ENCODE measurements at places on chromosomes 7 and 10. TPM values are rescaled to one million over a fixed set of nuclear protein-coding genes. Genes with fewer than 3 reads are reported as not detected.

GRCh38 chr10:14142606-14143250 is 188.0 kb downstream of the FRMD4A start:
- H3K27me3 ChIP-seq, result no peaks in the 10 kb centered on the region
- no peak for DNase-seq
- no peak overlapping the region for H3K27ac ChIP-seq
- no peak overlapping the region for H3K4me3 ChIP-seq

DNA sequence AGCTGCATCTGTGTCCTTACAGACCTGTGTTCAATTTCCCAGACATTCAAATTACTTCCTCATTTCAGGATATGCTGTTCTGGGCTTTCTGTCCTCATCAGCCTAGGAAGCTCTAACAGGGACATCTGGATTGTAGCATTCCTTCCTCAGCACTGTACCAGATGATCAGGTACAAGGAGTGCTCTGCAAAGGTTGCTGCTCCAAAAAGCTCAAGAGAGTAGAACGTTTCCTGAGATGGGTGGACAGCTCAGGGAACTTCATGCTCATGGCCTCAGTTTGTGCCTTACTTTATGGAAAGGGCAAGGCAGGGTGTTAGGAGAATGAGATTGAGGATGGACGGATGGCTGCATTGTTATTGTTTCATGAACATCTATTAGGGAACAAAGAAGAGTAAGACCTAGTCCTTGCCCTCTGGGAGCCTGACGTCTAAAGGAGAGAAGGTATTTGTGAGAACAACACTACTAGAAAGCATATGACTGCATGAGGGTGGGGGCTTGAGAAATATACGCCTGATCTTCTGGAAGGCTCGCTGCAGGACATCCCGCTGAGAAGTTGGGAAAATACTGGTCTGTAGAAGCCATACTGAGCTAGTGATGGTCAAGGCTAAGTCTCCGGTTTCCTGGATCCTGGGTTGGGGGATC is 10.5 kb upstream of the ZNF212 start:
- no peaks in the 10 kb centered on the region for H3K27me3 ChIP-seq
- peaks cover 12% of the 10 kb centered on the region for H3K36me3 ChIP-seq
- no peaks in the 10 kb centered on the region for H3K4me1 ChIP-seq

The ANKRD1 gene
- total RNA-seq, result 2.8 TPM

DNA sequence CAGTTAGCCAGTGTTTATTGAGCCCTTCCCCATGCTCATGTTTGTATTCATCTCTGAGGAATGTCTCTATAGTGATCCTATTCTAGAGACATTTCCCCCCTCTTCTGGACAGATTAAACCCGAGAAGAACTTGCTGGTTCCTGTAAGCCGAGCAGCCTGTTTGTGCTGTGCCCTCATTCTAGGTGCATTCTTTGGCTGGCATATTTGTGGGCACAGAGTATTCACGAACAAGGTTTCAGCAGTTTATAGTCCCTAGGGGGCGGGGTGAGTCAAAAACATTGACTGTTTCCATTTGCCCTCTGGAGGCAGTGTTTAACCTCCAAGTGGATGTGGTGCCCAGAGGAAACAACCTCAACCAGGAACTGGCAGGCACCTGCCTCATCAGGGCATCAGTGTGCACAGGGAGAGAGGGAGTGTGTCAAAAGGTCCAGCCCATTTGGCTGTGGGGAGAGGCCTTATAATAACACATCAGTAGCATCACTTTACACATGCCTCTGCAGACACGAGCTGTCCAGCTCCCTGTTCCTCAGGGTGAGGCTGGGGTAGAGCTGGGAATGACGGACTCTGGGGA is 273.3 kb upstream of the LRGUK start:
- no peak for DNase-seq
- H3K36me3 ChIP-seq, result no peaks in the 10 kb centered on the region
- no peaks in the 10 kb centered on the region for H3K27me3 ChIP-seq
- H3K27ac ChIP-seq, result no peak overlapping the region

DNA sequence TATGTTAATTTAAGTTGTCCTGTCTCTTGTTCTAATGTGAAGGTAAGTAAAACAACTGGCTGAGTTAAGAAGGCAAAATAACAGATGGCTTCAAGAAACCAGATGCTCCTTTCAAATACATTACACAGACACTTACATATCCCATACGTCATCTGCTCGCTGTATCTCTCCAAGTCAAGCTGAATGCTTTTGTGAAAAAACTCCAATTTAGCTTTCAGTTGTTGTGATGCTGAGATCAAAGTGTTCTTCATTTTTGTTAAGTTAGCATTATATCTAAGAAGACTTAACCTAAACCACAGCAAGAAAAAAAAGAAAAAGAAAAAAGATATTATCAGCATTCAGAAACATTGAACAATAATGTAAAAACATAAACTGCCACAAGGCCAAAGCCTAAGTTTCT is 18.5 kb upstream of the ERLIN1 start:
- H3K27ac ChIP-seq, result no peak overlapping the region
- H3K27me3 ChIP-seq, result no peaks in the 10 kb centered on the region
- DNase-seq, result no peak
- H3K4me3 ChIP-seq, result no peak overlapping the region
- H3K36me3 ChIP-seq, result peaks cover 36% of the 10 kb centered on the region

GRCh38 chr7:136064627-136065237 is 87.6 kb upstream of the MTPN start:
- no peaks in the 10 kb centered on the region for H3K27me3 ChIP-seq
- H3K36me3 ChIP-seq, result no peaks in the 10 kb centered on the region
- no peak overlapping the region for H3K27ac ChIP-seq

DNA sequence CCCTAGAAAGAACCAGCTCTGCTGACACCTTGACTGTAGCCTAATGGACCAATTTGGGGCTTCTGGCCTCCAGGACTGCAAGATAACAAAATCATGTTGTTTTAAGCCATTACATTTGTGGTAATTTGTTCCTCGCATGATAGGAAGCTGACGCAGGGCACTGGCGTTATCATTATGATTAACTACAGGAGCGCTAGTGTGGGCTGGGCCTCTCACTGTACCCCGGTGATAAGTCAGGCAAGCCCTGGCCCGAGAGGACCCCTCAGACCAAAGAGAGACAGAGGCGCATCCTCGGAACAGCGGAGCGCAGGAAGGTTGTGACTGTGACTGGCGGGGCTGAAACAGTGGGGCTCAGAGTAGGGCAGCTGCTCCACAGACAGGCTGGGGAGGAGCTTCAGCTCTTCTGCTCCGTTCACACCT is 150.3 kb upstream of the CHST15 start:
- no peak overlapping the region for H3K27ac ChIP-seq
- no peak overlapping the region for H3K4me3 ChIP-seq

DNA sequence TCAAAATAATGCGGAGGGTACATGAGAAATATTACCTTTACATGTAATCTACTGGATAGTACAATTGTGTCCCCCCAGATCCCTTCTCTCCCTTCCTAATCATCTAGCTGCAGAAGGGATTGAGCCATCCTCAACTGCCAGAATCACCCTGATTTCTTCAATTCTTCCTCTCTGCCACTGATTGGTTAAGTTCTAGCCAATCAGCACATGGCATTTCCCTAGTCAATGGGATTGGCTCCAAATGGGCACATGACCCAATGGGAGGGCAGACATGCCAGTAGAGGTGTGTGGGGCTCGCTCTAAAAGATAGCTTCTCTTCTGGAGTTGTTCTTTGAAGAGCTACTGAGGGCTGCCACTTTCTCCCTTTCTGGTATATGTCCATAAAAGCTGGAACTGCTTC is 20.9 kb upstream of the UBE3C start:
- no peaks in the 10 kb centered on the region for H3K4me1 ChIP-seq
- H3K27me3 ChIP-seq, result no peaks in the 10 kb centered on the region
- no peak for DNase-seq
- H3K36me3 ChIP-seq, result no peaks in the 10 kb centered on the region

DNA sequence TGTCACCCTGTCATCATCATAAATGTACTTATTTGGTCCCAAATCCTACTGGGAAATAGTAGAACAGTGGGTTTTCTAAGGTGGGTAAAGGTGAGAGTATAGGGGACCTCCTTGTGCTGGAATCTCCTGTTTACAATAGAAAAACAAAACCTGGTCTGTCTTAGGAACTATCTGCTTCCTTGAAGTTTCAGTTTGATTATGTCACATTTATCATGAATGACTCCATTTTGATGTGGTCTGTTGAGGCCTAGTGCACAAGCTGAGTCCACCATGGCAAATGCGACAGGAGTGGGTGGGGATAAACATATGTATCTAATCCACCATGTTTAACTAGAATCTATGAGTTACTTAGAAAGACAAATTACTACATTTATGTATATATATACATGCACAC is 13.0 kb upstream of the REPIN1 start:
- H3K36me3 ChIP-seq, result no peaks in the 10 kb centered on the region
- no peaks in the 10 kb centered on the region for H3K27me3 ChIP-seq
- no peaks in the 10 kb centered on the region for H3K4me1 ChIP-seq
- H3K4me3 ChIP-seq, result no peak overlapping the region

DNA sequence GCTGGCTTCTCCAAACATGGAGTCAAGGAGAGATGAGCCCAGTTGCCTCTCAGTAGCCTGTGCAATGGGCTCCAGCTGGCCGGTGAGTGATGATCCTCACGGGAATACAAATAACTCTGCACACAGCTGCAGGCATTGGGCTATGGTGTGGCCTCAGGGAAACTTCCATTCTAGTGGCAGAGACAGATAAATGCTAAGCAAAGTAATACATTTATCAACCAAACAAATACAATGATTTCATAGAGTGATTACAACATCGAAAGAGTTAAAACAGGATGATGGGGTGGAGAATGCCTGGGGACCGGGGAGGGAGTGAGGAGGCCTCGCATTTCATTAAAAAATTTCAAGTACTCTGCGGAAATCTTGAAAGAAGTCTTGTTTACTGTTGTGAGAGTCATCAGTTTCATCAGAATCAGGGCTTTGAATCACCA is 15.0 kb upstream of the AKR1B1 start:
- no peaks in the 10 kb centered on the region for H3K4me1 ChIP-seq
- H3K4me3 ChIP-seq, result no peak overlapping the region
- no peaks in the 10 kb centered on the region for H3K27me3 ChIP-seq
- H3K27ac ChIP-seq, result no peak overlapping the region
- DNase-seq, result no peak

DNA sequence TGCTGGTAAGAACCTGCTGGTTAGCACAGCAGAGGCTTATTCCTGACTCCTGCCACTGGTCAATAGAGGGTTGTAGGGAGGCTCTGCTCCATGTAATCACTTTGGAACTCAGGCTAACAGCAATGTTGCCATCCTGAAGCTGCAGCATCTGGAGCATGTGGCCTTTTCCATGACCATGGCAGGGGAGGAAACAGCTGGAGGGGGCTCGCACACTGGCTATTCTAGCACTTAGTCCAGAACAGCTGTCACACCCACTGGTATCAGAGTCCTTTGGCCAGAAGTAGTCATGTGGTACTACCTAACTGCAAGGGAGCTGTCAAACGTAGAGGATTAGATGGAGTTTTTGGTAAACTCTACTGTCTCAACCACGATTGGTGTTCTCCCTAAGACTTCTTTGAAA is 450.0 kb downstream of the RPS24 start:
- no peak overlapping the region for H3K4me3 ChIP-seq
- no peaks in the 10 kb centered on the region for H3K4me1 ChIP-seq
- no peak for DNase-seq
- H3K27ac ChIP-seq, result no peak overlapping the region
- no peaks in the 10 kb centered on the region for H3K36me3 ChIP-seq

- DNase-seq, result no peak
- no peaks in the 10 kb centered on the region for H3K4me1 ChIP-seq
- no peak overlapping the region for H3K4me3 ChIP-seq
- H3K27me3 ChIP-seq, result no peaks in the 10 kb centered on the region
- H3K27ac ChIP-seq, result no peak overlapping the region
Measured at GRCh38 chr10:7306147-7306546, 104.7 kb downstream of the SFMBT2 start.

DNA sequence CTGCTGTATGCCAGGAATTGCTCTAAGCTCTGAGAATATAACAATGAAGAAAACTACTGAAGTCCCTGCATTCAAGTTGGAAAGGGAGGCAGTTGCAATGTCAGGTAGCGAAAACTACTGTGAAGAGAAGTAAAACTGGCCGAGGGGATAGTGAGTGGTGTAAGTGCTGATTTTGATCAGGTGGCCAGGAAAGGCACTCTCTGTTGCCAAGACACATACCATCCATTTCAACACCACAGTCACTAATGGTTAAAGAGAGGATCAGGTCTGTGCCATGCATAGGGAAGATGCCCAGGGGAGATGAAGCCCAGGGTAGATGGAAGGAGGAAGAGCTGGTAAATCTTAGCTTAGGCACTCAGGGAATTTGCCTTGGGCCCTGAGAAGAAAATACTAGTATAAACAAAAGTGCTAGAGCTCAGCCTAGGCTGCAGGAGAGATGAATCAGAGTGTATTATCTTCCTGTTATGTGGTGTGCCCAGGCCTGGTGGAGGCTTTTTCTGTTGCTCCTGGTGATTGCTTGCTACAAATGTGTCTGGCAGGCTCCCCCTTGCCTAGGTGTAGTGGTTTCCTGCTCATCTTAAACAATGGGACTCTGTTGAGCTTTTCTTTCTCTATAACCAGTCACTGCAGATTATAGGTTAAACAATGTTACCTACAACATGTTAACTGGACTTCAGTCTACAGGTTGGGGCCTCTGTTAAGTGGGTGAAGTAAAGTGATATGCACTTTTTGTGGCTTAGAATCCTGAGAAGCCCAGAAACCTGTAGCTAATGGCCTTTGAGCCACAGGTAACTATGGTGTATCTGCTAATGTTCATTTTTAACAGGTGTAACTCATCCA is 125.5 kb downstream of the LRRC4 start:
- DNase-seq, result no peak
- no peaks in the 10 kb centered on the region for H3K27me3 ChIP-seq
- H3K4me1 ChIP-seq, result no peaks in the 10 kb centered on the region

GRCh38 chr10:13840036-13840435 is 253.3 kb downstream of the PRPF18 start:
- no peak overlapping the region for H3K4me3 ChIP-seq
- H3K27ac ChIP-seq, result peak overlapping the region; percentile 63
- H3K4me1 ChIP-seq, result peaks cover 69% of the 10 kb centered on the region
- no peaks in the 10 kb centered on the region for H3K27me3 ChIP-seq
- H3K36me3 ChIP-seq, result no peaks in the 10 kb centered on the region

- H3K27me3 ChIP-seq, result no peaks in the 10 kb centered on the region
- no peak overlapping the region for H3K4me3 ChIP-seq
- DNase-seq, result no peak
- H3K36me3 ChIP-seq, result no peaks in the 10 kb centered on the region
- H3K27ac ChIP-seq, result no peak overlapping the region
- peaks cover 23% of the 10 kb centered on the region for H3K4me1 ChIP-seq
Measured at GRCh38 chr7:75740846-75741497, 2.2 kb upstream of the HIP1 start.

DNA sequence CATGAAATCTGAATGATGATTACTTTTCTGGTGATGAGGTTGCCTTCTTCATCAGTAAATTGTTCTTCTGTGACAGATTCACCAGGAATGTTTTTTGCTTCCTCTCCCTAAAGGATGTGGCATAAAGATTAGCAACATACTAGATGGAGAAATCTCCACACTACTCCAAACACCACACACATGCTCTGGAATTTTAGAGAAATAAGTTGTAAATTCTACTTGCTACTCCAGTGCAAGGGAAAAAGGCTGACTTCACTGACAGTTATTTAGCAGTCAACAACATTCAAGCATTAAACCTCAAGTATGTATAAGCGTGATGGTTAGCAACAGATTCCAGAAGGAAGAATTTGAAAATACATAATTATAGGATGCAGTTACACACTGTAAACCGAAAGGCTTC is 137.9 kb upstream of the CCDC6 start:
- no peaks in the 10 kb centered on the region for H3K36me3 ChIP-seq
- no peak for DNase-seq
- H3K27ac ChIP-seq, result no peak overlapping the region
- no peaks in the 10 kb centered on the region for H3K27me3 ChIP-seq
- H3K4me3 ChIP-seq, result no peak overlapping the region
